ENCODE measurements at places on chromosomes 7 and 10.

- DNase-seq: no peak
Observed at GRCh38 chr10:72487521-72487920, 132.8 kb upstream of the DNAJB12 start.

DNA sequence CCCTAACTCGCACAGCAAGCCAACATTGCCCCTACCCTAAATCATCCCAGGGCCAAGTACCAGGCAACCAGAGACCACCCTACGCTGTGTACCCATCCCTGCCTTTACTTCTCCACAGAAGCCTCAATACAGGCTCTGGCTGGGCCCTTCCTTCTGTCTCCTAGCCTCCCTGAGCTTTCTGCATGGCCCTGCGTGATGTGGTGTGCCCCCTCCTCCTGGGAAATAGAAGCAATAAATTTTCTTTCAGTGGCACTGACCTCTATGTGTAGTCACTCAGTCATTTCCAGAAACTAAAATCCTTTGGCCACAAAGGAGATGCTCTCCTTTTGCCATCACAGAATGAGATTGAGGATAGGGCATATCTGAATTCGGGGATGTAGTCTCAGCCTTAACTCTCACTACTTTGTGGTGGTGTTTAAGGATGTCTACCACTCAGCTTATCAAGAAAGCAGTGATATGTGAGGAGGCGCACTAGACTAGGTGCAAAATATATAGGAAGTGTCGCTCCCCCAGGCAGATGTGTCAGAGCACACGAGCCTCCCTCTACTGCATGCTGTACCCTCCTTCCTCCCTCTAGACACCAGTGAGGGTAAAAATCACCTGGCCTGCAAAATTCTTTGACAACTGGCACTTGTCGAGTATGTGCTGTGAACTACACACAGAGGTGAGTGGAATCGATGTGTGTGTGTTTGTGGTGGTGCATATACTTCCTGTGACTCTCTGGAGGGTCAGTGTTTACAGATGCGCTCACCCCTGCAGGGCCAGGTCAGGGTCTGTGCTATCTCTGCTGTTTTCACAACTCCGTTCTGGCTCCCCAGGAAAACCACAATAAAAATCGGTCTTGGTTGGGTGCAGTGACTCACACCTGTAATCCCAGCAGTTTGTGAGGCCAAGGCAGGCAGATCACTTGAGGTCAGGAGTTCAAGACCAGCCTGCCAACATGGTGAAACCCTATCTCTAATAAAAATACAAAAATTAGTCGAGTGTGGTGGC is 825.9 kb upstream of the IGFBP3 start:
- no peak for DNase-seq

DNA sequence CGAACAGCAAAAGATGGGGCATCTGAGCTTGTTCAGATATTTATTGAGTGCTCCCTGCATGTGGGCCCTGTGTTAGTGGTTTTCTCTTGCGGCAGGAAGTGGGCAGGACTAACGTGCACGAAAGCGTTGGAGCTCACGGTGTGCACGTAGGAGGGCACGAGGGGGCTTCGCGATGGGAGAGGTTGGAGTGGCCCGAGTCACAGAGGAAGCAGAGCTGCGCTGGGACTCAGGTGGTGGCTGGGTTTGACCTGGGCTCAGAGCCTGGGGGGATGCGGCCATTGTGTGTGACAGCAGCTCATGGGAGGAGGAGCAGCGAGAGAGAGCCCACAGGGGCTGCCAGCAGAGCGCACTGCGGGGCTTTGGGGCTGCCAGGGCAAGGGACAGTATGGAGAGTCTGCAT is 7.7 kb downstream of the ZSCAN25 start:
- DNase-seq: peak; percentile 53

- no peak for DNase-seq
Observed at GRCh38 chr7:68917041-68917651, 681.1 kb upstream of the AUTS2 start.

DNA sequence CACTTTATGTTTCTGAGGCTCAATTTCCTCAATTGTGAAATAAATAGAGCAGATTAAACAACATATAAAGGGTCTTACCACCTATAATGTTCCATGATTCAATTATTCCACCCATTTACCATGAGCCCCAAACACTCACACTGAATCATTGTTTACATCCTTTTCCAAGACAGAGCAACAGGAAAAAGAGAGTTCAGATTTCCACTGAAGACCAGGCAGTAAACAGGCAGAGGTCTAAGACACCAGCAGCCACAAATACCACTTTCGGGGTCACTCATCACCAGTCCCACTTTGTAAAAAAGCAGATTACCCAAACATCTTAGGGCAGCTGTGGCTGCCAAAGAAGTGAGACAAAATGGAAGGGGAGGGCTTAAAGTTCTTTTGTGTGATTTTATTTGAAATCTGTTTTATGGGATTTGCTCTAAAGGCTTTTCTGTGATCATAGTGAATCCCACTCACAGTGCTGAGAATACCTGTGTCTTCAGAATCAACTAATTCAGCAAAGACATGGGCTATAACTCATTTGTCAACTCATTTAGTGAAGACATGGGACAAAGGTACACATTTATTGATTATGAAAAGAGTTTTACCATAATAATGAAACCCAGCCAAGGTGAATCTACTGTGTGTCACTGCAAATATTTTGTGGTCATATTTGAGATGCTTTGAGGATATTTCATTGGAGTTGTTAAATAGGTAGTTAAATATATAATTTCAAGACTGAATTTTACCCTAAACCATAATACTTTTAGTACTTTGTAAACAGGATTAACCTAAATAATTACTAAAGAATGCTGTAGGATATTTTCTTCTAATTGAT is 24.8 kb upstream of the DLD start:
- no peak for DNase-seq

Measured in naive thymus-derived CD8-positive, alpha-beta T cell (primary cell).